ENCODE measurements at places on chromosomes 6 and 20.

DNA sequence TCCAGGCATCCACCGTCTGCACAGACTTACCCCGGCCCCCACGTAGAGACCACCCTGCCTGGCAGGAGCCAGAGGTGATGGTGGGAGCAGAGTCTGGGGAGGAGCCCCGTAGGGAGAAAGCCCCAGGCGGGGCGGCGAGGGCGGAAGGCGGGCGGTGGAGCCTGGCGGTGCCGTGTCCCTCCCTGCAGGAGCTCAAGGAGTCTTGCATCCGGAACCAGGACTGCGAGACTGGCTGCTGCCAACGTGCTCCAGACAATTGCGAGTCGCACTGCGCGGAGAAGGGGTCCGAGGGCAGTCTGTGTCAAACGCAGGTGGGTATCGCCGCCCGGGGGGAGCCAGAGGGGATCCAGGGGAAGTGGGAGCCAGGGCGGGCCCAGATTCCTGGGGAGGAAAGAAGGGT, 6.0 kb downstream of the CLPSL1 start:
- no peak for DNase-seq

- DNase-seq: no peak
These were observed 30.9 kb downstream of the MAP3K5 start for GRCh38 chr6:136761227-136761922.

DNA sequence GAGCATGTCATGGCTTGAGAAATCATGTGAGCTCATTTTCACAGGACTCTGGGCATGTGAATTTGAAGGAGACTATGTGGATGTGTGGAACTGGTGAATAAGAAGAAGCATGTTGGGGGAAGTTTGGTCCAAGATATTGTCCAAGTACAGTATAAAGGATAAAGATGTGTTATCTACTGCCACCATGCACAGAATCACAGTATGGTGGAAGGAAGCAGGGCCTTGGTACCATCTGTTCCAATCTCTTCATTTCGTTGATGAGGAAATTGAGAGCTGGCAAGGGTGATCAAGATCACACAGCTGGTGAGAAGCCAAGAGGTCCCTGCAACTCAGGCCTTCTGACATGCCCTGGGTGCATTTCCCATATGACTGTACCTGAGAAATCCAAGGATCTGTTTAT, 31.5 kb upstream of the RIPOR2 start:
- DNase-seq: no peak

DNA sequence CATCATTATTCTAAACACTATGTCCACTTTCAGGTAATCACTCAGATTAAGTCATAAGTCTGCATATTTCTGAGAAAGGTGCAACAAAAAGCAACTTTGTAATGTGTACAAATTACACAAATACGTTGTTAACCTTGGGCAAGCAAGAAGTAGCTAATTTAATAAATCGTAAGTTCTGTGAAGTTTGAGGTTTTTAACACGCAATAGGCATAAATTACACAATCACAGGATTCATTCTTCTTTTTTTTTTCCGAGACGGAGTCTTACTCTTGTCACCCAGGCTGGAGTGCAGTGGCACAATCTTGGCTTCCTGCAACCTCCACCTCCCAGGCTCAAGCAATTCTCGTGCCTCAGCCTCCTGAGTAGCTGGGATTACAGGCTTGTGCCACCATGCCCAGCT, 57.2 kb upstream of the F13A1 start:
- DNase-seq: no peak

DNA sequence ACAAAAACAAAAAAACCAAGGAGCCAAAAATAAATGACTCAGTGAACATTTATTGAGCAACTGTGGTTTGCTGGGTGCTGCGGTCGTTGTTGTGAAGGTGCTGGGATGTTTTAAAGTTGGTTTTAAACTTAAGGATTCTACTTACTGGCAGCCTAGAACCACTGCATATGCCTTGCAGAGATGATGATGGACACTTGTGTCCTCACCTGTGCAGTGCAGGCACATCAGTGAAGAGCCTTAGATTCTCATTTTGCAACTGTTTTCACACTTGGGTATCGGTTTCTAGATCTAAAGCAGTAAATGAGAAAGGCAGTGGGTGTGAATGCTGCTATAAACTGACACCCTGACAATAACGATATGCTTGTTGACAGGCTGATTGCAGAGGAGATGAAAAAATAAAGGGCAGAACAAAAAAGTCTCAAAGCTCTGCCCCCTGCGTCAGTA, 68.8 kb downstream of the UTRN start:
- no peak for DNase-seq

DNA sequence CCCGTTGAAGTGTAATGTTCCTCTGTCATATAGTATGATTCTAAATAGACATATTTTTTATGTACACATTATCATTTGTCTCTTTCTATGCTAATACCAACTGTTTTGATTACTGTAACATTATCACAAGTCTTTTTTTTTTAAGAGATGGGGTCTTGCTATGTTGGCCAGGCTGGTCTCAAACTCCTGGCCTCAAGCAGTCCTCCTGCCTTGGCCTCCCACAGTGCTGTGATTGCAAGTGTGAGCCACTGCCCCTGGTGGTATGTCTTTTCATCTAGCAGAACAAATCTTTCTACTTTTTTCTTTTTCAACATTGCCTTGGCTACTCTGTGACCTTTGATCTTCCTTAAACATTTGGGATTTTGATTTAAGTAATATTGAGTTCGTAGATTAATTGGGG, 57.7 kb downstream of the SLX4IP start:
- DNase-seq: no peak

Data from M059J (cell line).